Spinal cord (tissue), 10 donors: ENCODE measurements at places on chromosomes 1 and 21.

GRCh38 chr1:50308878-50309277 is 114.4 kb downstream of the DMRTA2 start:
- no peak for DNase-seq

- DNase-seq, result no peak
These were observed 182.4 kb downstream of the MIS18A start for GRCh38 chr21:32096411-32096810.

GRCh38 chr1:116983678-116984077 is 17.9 kb upstream of the CD101 start:
- DNase-seq, result peak; percentile 70

DNA sequence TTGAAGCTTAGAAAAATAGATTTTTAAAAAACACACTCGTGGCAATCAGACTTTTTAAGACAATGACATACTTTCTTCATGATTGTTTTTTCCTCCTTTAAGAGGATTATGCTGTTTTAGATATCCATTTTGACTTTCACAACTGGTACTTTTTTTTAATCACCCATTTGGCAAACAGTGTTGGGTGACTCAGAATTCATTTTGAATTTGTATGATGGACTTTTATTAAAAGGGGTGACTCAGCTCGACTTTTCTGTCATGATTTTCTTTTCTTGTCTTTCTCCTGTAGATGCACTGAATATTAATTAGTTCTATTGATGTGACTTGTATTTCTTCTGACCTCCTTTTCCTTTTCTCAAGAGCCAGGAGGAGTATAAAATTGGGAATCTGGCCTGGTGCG is 44.7 kb downstream of the FMN2 start:
- no peak for DNase-seq

DNA sequence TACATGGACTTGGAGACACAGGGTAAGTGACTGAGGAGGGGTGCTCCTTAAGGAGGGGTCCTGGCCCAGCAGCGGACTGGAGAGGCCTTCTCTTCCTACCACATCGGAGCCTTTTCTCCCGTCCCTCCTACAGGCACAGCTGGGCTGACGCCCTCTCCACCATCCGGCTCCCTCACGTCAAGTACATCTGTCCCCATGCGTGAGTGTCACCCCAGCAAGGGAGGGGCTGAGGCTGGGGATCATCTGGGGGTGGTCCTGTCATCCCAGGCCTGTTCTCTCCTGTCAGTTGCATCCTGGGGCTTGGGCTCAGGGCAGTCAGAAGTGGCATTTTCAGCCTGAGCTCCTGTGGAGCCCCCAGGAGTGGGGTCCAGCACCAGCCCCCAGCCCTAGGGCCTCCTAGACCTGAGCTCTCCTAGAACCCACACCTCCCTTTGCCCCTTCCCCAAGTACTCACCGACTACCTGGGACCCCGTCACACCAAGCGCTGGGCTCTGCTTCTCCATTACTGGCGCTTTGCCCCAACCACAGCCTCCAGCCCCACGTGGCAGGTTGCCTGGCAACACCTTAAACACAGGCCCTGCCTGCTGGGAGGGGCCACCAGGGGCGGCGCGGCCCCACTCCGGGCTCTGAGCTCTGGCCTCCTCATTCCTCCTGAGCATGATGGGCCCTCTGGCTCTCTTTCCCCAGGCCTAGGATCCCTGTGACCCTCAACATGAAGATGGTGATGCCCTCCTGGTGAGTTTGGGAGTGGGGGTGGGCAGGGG is 2.3 kb downstream of the LYPLA2 start:
- DNase-seq, result no peak

DNA sequence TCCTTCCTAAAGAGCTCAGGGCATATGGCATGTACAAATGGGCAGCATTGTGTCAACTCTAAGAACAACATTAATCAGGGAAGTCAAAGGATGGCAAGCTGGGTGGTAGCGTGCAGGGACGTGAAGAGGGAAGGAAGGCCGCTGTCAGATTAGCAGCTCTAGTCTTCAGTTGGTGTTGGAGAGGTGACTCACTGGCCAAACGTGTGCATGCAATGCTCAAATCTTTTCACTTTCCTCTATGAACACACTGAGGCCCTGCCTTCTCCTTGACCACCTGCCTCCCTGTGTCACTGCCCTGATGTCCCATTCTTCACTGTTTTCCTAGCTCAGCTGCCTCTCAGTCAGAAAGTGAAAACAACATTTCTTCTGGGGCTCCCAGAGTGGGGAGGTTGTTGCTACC is 5.9 kb upstream of the PIGR start:
- no peak for DNase-seq

GRCh38 chr1:41325801-41326200 is 35.4 kb upstream of the FOXO6 start:
- DNase-seq, result no peak

- no peak for DNase-seq
These were observed 11.3 kb downstream of the ZNF362 start for GRCh38 chr1:33267468-33268205.

DNA sequence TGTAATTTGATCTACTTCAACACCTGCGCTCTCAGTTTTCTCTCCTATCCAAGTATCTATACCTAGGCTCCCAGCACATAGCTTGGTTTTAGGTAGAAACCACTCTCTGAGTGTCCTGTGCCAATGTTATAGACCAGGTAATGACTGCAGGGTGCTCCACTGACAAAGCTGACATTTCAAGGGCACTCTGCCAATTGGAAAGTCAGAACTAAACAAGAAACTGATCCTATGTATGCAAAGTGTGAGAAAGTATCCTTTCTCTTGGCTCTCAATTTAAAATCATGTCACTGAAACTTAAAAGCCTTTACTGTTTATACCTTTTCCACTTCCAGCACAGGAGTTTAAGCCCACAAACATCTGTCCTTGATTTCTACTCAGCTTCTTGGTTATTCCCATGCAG is 45.0 kb upstream of the AIM2 start:
- DNase-seq, result no peak

DNA sequence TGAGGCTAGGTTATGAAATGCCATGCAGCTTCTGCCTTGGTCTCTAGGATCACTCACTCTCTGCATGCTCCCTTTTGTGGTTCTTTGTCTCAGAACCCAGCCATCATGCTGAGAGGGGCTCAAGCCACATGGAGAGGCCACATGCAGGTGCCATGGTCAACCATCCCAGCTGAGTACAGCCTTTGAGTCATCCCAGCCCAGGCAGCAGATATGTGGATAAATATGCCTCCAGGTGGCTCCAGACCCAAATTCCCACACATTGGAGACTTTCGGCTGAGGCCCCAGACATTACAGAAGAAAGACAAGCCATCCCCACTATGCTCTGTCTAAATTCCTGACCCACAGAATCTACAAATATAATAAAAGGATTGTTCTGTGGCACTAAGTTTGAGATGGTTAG is 102.0 kb downstream of the LHX9 start:
- no peak for DNase-seq

DNA sequence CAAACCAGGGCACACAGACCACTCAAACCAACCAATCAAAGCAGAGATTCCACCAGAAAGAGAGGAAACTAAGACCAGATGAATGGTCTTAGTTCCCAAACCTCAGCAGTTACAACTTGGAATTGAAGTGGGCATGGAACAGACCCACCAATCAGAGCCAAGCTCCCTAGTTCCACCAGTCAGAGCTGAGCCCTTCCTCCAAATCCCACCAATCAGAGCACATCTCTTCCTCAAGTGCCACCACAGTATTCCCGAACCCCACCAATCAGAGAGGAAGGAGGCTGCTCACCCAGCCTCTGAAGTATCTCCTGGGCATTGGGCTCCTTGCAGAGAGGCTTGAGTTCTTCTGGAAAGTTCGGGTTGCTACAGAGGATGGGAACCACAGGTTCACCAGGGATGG is 1.4 kb downstream of the GUCA2A start:
- no peak for DNase-seq

GRCh38 chr21:29105218-29105617 is 25.2 kb upstream of the MAP3K7CL start:
- DNase-seq, result no peak

DNA sequence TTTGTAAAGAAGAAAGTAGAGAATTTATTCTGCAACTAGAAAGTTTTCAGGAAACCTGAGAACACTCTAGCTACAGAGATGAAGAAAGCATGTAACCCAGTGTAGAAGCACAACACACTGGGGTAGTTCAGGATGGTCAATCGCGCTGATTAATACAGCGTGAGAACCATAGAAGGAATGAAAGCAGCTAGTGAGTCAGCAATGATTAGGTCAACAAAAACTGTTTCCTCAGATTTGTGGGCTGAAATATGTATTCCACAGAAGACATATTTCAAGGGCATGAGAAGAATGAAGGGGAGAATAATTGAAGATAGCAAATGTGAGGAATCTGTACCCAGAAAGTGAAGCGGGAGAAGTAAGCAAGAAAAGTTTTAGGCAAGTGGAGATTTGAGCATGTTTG is 97.8 kb upstream of the ADGRL2 start:
- DNase-seq, result no peak

- DNase-seq, result no peak
These were observed 141.8 kb upstream of the AJAP1 start for GRCh38 chr1:4512636-4513035.

DNA sequence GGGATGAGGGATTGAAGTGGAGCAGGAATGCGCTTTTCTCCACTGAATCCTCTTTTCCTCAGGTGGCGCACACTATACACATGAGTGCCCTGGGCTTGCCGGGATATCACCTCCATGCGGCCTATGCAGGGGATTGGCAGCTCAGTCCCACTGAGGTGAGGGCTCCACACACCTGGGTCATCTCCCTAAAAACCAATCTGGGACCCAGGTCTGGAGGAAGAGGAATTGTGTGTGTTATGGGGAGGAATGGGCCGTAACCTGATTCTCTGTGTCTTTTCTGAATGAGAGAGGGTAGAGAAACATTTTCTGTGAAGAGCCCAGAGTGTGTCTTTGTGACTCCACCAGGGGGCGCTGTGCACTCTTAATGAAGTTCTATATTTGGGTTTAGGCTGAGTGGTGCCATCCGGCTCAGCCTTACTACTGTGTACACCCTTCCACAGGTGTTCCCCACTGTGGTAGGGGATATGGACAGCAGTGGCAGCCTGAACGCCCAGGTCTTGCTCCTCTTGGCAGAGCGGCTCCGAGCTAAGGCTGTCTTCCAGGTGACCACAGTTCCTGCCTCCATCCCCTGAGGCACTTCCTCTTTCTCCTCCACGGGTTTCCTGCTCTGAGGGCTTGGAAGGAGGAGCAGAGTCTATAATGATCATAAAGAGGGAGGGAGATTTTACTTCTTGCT is 1.5 kb downstream of the TOMM40L start:
- DNase-seq, result peak; percentile 52

GRCh38 chr1:119611701-119612113 is 36.4 kb downstream of the ZNF697 start:
- DNase-seq, result peak; percentile 55

GRCh38 chr1:221855156-221855555 is 113.3 kb upstream of the DUSP10 start:
- no peak for DNase-seq

DNA sequence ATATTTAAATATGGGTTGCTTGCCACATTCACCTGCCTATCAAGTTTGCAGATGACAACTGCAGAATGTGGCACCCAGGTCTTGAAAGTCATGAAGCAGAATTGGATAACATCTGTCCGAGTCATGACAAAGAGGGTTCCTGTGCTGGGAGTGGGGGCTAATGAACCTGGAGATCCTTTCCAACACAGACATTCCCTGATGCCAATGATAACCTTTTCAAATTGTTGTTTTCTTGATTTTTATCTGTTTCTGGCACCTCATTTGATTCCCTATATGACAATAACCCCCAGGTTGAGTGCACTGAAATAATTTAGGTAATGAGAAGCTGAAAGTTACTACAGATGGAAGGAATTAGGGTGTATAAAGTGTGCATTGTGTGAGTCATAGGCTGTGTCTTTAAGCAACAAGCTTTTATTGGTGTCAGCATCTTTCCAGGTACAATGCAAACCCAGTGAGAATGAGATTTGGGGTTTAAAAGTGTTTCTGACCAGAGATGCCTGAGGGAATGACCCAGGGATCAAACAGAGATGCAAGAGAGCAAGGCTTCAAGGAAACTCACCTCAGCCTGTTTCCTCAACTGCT is 32.0 kb upstream of the IL10 start:
- DNase-seq, result no peak

GRCh38 chr21:35325953-35326352 is 276.9 kb upstream of the RUNX1 start:
- DNase-seq, result no peak

DNA sequence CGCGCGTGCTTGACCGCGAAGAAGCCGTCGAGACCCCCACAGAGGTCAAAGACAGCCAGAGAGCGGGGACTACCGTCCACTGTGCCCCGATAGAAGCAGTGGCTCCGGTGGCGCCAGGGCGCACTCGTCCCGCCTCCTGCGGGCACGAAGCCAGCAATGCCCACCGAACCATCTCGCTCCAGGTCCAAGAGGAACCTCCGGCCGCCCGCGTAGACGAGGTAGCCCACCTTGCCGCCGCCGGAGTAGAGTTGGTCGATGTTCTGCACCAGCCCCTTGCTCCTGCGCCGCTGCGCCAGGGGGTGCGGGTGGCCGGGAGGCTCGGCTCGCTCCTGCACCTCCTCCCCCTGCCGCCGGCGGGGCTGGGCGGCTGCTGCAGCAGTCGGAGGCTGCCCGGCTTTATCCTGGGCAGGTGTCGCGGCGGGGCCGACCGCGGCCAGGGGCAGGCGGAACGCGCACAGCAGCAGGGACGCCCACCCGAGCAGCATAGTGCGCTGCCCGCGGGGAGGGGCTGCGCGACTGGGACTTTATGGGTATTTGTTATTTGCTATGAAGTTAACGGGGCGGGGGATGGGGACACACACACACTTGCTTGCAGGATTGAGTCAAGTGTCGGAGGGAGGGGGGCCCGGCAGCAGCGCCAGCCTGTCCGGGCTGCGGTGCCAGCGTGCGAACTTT is 844 bp downstream of the ADAMTS5 start:
- DNase-seq, result peak; percentile 76

DNA sequence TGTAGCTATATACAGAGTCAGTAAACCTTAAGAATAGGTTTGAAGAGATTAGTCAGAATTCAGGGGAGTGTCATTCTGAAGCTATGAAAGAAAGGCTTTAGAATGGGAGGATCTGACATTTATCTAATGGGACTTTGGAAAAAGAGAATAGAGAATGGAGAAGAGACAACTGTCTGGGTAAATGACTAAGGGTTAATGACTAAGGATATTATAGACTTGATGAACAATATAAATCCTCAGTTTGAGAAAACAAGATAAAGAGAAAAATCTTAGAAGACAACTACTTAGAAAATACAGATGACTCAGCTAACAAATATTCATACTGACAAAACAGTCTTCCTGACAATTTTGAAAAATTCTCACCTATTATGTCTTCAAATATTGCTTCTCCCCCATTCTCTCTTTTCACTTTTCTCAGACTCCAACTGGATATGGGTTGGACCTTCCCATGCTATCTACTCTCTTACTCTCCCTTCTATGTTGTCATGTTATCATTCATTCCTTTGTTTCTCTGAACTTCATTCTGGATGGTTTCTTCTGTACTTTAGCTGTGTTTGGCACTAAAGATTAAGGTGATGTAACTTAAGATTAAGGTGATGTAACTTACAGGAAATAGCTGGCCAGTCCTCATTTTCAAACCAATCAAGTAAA is 20.4 kb downstream of the SLC16A1 start:
- DNase-seq, result no peak

DNA sequence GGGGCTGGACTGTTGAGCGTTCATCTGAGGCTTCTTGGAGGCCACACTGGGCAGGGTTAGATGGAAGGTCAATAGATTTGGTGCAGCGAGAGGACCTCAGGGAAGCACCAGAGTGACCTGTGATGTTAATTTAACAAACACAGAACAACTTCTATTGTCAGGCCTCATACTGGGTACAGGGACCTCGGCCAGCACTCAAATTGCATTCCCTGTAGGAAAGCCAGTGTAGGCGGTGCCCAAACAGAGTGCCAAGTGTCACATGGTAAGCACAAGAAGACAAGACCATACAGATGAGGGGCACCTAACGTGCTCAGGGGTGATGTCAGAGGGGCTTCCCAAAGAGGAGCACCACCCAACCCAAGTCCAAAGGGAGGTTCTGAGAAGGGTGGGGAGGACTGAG is 1.3 kb downstream of the TMEM269 start:
- DNase-seq, result no peak
